Germinal center (tissue), 1 donor: ENCODE measurements at places on chromosomes 6 and 20.

GRCh38 chr6:108557494-108558371 lies 3.0 kb upstream of the FOXO3 start:
- peak; percentile 84 for DNase-seq

- no peak for DNase-seq
Observed at GRCh38 chr6:40788661-40789655, 201.8 kb upstream of the LRFN2 start.

DNA sequence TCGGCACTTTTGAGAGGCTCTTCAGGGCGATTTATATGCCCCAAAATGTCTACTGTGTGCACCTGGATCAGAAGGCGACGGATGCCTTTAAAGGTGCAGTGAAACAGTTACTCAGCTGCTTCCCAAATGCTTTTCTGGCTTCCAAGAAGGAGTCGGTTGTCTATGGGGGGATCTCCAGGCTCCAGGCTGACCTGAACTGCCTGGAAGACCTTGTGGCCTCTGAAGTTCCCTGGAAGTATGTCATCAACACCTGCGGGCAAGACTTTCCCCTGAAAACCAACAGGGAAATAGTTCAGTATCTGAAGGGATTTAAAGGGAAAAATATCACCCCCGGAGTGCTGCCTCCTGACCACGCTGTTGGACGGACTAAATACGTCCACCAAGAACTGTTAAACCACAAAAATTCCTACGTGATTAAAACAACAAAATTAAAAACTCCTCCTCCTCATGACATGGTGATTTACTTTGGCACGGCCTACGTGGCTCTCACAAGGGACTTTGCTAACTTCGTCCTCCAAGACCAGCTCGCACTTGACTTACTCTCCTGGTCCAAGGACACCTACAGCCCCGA lies 8.2 kb downstream of the GCNT2 start:
- no peak for DNase-seq

DNA sequence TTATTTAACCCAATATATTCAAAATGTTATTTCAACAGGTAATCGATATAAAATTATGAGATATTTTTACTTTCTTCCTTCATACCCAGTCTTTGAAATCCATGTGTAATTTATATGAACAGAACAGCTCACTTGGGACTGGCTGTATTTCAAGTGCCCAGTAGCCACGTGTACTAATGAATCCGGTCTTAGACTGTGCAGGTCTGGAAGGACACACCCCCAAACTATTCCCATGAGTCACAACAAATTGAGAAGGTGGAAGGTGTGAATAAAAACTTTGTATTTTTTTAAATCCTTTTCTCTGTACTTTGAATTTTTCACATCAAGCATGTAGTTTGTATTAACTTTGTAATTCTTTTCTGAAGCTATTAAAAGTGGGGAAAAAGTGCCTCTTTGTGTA lies 2.8 kb downstream of the UNC5CL start:
- DNase-seq = no peak

DNA sequence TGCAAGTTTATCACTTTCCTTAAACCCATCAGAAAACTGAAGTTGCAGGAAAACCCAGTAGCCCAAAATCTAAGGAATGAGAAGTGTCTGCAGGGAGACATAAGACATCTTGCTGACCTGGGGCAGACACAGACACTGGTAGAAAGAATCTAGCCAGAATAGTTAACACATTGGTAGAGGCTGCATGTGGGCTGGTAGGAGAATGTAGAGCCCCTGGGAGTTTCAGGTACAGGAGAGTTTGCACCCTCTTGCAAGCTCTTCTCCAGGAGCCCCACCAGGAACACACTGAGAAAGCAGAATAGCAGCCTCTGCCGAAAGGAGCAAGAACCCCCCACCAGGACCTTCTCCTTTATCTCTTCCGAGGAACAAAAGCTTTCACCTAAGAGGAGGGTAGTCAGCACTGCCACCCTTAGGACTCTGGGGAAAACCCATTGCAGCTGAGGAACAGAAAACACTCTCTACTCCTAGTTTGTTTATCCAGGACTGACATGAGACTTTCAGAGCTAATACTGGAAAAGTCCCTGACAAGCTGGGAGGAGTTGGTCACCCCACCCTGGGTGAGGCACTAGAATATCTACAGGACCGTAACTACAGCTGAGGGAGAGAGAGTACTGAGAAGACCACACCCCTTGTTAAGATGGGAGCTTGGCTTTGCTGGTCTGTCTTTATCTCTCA lies 10.5 kb upstream of the OGFRL1 start:
- no peak for DNase-seq

DNA sequence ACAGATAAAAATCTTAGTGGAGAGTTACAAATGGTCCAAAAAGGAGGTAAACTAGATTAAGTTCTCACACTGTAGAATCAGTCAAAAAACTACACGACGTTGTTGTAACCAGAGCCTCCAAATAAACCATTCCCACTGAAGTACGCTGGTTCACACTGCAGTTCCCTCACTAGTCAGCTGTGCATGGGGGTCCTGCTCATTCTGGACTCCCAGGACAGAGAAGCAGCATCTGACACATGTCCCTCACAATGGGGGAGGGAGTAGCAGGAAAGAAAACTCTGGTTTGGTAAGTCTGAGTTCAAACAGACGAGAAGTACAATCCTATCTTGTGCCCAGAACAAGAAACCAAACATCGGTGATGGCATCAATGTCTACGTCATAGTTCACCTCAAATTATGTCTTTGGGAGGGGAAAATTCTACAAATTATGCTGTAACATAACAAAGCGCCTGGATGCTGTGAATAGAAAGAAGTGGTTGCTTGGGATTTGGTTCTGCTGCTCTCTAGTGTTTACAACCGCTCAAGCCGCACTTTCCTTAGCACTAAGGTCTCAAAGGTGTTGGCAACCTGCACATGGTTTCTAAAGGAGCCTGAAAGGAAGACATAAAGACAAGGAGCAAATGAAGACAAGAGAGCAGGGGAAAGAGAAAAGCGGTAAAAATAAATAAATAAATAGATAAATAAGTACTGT lies 208.0 kb downstream of the GMDS start:
- no peak for DNase-seq

DNA sequence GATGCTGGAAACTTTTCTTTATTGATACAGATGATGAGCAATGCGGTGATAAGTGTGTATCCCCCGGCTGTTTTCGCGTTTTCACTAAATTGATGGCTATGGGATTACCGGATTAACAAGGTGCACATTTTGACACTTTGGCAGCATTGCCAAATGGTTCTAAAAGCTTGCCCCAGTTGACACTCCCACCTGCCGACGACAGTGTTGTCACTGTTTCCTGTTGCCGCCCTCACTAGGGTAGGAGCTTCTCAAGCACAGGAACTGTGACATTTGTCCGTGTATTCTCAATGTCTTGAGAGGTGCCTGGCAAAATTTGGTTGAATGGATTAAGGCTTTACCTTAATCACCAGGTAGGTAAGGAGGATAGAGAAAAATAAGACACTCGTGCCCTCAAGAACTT lies 9.8 kb upstream of the MAPK13 start:
- DNase-seq = peak; percentile 48

DNA sequence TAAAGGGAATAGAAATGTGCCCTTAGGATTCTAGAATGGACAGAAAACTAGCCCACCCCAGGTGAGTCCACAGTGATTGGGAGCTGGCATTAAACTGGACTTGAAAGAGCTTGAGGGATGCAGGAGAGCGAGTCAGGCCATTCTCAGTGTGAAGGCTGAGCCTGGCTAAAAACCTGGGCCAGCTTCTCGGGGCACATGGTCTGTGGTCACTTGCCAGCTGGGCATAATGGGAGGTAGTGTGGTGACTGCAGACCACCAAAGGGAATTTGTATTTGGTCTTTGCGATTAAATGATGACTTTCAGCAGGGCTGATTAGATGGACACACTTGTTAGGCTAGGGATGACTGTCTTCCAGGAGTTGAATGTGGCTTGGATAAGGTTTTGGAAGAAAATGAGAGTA lies 71.3 kb downstream of the TULP4 start:
- no peak for DNase-seq

- DNase-seq = no peak
Observed at GRCh38 chr6:146041282-146041681, 12.4 kb downstream of the GRM1 start.
